Myometrial cell (primary cell): ENCODE measurements at places on chromosomes 12 and 14. TPM values are rescaled to one million over a fixed set of nuclear protein-coding genes. Genes with fewer than 3 reads are reported as not detected.

Gene RIMKLB
- 4.9 and 7.6 TPM in 2 replicates for total RNA-seq

Gene SMARCC2
- 30.7 and 32.3 TPM in 2 replicates for total RNA-seq

Gene FSCB
- not detected in 2 replicates for total RNA-seq

Gene CLEC9A
- total RNA-seq: not detected in 2 replicates

Gene IL22
- not detected in 2 replicates for total RNA-seq

Gene TMPRSS12
- total RNA-seq: not detected in 2 replicates
